Stimulated activated naive CD4-positive, alpha-beta T cell (primary cell): ENCODE measurements at places on chromosomes 7 and 10.

DNA sequence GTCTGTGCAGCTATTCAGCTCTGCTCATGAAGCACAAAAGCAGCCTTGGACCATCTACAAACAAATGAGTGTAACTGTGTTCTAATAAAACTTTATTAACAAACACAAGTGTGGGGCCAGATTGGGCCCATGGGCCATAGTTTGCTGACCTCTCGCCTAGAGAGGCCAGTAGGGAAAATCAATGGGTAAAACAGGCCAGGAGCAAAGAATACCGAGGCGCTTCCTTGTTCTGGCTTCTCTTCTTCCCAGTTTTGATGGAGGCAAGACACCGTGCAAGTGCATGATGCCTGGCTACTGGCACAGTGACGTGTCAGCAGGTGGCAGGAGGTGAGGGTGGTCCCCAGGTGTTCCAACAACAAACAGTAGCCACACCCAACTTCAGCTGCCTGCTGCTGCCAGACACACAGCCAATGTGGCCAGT, 94.3 kb upstream of the SDK1 start:
- DNase-seq, result no peak

DNA sequence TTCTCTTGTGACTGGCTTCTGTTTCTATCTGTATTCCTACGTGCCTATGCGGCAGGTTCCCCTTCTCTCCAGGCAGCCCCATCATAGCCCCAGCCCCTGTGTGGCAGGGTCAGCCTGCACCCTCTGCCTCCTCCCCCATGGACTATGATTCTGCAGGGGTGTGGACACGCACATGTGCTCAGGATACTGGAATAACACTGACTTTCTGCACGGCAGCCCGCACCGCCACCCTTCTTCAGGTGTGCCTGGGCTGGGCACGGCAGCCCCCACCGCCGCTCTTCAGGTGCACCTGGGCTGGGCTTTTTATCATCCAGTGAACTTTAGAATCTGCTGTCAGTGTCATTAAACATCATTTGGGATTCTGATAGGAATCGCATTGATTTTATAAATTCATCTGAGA, 202.6 kb upstream of the PPP2R2D start:
- DNase-seq, result no peak

- DNase-seq, result no peak
Observed at GRCh38 chr10:86294346-86295265, 72.0 kb downstream of the GRID1 start.

DNA sequence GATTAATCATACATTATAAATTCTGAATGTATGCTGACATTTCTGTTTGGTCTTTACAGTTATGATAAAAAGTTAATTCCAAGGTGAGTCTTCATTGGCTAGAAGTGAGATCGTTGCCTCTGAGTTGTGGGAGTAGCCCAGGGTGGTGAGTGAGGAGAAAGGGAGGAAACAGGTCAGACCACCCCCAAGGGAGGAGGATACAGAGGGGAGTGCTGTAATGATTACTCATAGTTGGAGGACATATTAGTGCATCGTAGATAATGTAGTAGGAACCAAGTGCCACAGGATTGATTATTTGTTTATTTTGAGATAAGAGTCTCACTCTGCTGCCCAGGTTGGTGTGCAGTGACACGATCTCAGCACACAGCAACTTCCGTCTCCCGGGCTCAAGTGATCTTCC, 672.2 kb downstream of the INHBA start:
- DNase-seq, result no peak
